ENCODE measurements at places on chromosomes 5 and 9.

- no peak for DNase-seq
Observed at GRCh38 chr9:114059047-114059803, 18.9 kb downstream of the AMBP start.

- DNase-seq: no peak
Observed at GRCh38 chr9:131723632-131724031, 16.2 kb downstream of the RAPGEF1 start.

DNA sequence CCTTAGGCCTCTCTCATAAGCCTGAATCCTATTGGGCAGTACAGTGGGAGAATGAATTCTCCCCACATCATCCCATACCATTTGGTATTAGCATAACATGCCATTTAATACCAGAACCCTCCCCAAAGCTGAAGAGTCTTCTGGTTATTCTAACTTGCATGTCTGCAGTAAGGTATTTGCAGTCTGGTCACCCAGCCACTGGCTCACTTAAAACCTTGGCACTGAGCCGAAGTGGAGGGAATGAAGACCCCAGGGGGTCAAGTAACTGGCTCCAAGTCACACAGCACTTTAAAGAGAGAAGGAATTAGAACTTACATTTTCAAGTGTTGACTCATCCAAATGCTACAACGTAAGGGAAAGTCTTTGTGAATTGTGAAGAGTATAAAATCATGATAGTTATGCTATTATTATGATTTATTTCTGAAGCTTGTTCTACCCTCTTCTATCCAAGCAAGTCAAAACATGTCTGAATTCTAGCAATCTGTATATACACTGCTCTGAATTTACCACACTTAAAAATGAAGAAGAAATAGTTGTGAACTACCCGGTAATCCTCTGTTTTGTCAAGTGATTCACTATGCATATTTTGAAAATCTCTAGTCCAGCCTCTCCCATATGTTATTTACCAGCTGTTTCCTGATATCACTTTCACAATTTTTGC, 28.5 kb downstream of the GLRA1 start:
- no peak for DNase-seq

- no peak for DNase-seq
Observed at GRCh38 chr5:137221943-137222342, 277.2 kb downstream of the SPOCK1 start.

GRCh38 chr9:133285252-133285775, 10.3 kb upstream of the ABO start:
- no peak for DNase-seq

- DNase-seq: no peak
Observed at GRCh38 chr5:132022737-132023136, 11.3 kb upstream of the ACSL6 start.

GRCh38 chr5:9841516-9842170, 211.5 kb upstream of the TAS2R1 start:
- no peak for DNase-seq

DNA sequence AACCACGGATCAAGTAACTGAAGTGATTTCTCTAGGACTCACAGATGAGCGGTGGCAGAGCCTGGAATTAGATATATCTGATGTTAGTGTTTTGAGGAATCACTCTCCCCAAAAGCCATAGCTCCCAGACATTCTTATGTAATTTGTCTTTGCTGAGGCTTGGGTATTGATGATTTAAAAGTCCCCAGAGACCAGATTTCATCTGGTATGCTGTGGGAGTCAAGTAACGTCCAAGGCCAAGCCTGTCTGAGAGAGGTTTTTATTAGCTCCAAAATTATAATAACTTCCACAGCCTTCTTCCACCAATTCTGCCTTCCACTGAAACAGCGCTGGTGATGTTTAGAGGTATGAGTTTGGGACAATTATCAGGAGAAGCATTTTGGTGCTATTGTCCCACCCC, 21.3 kb upstream of the KCNIP1 start:
- no peak for DNase-seq

- DNase-seq: no peak
Observed at GRCh38 chr9:130240410-130241197, 25.0 kb upstream of the HMCN2 start.

DNA sequence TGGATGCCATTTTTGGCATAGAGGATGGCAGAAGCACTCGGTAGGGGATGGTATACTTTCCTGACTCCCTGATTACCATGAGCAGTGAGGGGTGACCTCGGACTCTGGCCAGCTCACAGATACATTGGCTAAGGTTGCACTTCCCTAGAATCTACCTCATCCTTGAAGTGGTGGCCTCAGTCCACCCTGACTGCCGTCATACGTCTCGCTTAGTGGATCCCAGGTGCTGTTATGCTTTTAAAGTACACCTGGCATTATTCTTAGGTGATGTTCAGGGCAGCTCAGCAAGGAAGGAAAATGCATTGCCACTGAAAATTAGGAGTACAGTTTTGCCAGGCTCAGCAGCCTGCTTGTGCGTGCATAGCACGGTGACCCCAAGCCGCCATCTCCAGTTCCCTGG, 87.3 kb downstream of the SYK start:
- DNase-seq: no peak

- no peak for DNase-seq
Observed at GRCh38 chr5:142427015-142427364, 102.2 kb upstream of the SPRY4 start.

GRCh38 chr5:52065182-52065581, 681.9 kb downstream of the ISL1 start:
- no peak for DNase-seq

DNA sequence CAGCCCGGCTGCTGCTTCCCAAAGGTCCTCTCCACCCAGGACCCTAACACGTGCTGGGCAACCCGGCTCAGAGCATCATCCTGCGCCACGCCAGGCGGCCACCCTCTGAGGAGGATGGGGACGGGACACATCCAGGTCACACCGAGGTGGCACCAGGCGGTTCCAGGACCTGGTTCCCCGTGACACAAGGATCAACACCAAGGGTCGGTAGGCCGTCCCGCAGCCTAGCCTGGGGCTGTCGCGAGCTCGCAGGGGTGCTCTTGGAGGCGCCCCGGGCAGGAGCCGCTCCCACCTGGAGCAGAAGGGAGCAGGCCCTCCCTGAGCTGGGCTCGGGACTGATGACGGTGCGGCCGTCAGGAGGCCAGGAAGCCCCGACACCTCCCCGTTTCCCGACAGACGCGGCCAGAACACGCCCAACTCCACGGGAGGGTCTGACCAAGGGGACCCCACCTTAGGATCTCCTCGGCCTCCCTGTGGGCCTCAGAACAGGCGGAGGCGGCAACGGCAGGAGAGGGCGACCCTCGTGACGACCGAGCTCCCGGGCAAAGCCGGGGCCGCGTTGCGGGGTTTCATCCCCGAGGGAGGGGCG, 6.3 kb downstream of the EXD3 start:
- no peak for DNase-seq

Data from cortex of kidney (tissue), 1 donor.